Right lung (tissue), 10 donors: ENCODE measurements at places on chromosomes 7 and 10. TPM values are rescaled to one million over a fixed set of nuclear protein-coding genes. Genes with fewer than 3 reads are reported as not detected.

- no peak for DNase-seq
Observed at GRCh38 chr10:8691498-8692017, 637.1 kb downstream of the GATA3 start.

The HOXA7 gene
- 4.3 TPM for polyA plus RNA-seq

DNA sequence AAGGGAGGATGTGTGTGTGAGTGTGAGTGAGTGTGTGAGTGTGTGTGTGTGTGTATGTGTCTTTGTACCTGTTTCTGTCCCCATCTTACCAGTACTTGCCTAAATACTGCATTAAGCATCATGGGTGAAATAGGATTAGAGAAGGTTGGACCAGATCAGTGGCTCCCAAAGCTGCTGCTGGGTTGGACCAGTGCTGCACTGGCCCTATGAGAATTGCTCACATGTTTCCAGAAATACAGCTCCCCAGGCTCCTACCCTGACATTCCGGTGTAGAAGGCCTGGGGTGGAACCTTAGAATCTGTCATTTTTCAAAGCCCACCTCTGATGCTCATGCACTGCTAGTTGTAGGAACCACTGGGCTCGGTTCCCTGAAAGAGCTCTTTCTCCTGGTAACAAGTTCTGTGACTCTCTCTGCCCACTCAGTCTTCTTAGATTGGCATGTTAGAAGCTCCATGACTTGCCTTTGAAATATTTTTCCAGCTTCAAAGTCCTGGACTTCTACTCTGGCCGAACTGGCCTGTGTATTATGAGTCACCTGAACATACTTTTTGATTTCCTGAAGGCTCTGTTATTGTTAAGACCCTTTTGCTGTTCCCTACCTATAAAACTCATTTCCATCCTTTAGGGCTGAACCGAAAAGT lies 224.7 kb downstream of the CUX1 start:
- no peak for DNase-seq

DNA sequence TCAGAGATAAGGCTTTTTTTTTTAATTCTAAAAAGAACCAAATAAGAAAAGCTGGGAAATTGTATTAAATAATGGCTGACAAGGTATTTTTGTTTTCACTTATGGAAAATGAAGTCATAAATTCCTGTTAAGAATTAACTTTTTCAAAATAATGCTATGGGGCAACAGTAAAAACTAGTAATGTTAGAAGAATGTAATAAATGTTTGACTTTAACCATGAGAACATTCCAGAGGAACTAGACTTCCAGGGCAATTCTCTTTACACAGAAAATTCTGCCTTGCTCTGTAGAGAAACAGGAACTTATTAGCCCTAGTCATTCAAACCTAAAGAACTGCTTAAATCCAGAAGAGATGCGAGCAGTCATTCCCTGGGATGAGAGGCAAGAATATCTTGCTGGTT lies 571.1 kb downstream of the IPMK start:
- no peak for DNase-seq

The TMEM225B gene
- 2.3 TPM for polyA plus RNA-seq

The CALHM3 gene
- polyA plus RNA-seq, result not detected

GRCh38 chr7:77349141-77349540 lies 67.0 kb downstream of the GSAP start:
- no peak for DNase-seq

The VSTM4 gene
- polyA plus RNA-seq, result 28.7 TPM

The GDF2 gene
- polyA plus RNA-seq, result 0.09 TPM
